ENCODE measurements at places on chromosomes 16 and 17. TPM values are rescaled to one million over a fixed set of nuclear protein-coding genes. Genes with fewer than 3 reads are reported as not detected.

The HID1 gene
- 21.6 TPM for total RNA-seq

DNA sequence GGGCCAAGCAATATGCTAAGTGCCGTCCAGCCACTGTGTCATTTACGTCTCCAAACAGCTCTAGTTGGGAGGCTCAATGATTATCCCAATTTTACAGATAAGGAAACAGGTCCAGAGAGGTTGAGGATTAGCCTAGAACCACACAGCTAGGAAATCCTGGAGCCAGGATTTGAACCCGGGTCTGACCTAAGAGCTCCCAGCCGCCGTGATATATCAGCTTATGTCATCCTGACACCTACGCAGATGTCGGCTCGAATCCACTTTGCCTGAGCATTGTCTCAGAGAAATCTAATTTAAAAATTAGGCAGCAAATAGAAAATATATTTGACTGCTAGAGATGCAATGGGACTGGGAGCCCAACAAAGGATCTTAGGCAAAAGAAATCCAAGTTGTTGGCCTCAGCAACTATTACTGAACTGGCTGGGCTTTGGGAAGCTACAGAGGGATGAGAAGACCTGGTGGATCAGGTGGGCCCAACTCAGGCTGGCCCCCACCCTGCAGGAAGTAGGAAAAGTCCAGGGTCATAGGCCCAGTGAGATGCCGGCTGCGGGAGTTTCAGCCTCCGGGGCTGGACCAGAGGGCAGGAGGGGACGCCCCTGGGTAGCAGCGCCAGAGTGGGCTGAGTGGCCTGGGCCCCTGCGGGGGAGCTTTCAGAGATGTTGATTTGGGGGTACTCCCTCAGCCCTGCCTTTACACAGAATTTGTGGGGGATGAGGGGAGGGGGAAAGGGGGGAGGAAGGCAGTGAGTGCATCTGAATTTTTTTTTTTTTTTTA lies 35.1 kb upstream of the IL21R start:
- peak; percentile 72 for DNase-seq

GRCh38 chr16:1290063-1290501 lies 19.4 kb upstream of the UBE2I start:
- no peak for DNase-seq

The PLD6 gene
- total RNA-seq = 10.8 TPM

The TEX19 gene
- not detected for total RNA-seq

The KRTAP4-5 gene
- not detected for total RNA-seq

- no peak for DNase-seq
These were observed 1.4 kb upstream of the ORAI3 start for GRCh38 chr16:30947541-30947858.
